ENCODE measurements at places on chromosomes 11 and 22. TPM values are rescaled to one million over a fixed set of nuclear protein-coding genes. Genes with fewer than 3 reads are reported as not detected.

Gene RFPL3
- not detected for total RNA-seq

GRCh38 chr11:337711-338110 is 17.1 kb upstream of the IFITM3 start:
- DNase-seq: no peak

- DNase-seq: no peak
Observed at GRCh38 chr11:44816761-44817160, 90.0 kb downstream of the TSPAN18 start.

DNA sequence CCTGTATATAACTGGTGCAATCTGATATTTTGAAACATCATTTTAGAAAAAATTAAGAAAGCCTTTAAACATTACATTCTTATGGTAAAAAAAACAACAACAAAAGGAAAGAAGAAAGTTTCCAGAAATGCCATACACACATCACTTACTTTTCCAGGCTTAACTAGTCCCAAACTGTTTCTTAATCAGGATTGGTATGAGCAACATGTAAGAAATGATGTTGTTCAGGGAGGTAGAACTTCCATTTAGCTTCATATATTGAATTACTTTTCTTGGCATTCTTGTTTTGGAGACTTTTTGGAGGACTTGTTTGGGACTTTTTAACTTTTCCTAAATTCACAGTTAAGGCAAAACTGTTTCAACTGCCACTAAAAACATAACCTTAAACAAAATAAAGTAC is 791.5 kb downstream of the METTL15 start:
- no peak for DNase-seq
